Body of pancreas (tissue), 4 donors: ENCODE measurements at places on chromosomes 1 and 21.
A peak's percentile ranks its signal among the peaks of the same experiment; 100 is the strongest.

DNA sequence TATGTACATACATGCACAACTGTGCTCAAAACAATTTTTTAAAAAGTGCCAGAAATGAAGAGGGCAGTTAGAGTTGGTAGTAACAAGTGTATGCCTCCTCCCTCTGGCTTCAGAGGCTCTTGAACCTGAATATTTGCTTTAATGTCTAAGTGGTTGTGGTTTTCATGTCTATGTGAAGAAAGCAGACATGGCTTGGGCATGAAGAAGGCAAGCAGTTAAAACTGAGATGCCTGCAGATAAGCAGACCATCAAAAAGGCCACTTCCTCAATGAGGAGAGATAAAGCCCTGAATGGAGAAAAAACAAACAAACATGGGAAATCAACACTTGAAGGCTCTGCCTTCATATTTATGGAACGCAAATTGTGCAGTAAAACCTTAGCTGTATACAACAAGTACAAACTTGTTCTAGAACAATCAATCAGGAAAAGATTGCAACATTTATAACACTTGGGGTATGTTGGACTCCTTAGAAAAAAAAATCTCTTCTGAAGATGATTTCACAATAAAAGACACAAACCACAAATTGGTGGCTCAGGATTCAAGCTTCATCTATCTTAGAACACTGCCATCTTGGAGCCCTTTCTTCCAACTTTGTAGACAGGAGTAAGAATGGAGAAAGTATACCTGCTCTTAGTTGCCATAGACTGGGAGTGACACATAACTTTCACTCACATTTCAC is 52.7 kb upstream of the PLA2G4A start:
- DNase-seq, result no peak

DNA sequence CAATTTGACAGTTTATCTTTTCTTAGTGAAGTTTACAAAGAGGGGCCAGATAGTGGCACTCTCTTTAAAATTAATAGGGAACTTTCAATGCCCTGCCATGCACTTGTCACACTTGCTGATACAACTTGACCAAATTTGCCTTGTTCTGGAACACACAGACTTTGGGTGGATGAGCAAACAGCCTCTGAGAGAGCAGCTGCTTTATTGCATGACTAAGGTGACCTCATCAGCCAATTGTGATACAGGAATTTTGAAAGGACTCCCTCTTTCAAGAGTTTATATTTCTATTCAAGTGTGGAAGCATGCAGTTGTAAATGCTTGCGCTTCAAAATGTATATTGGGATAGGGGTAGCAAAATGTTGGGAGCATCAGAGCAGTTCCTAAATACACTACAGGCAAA is 2.1 kb upstream of the RGS1 start:
- DNase-seq, result no peak

- DNase-seq, result no peak
Measured at GRCh38 chr1:30984165-30984889, 75.8 kb upstream of the SDC3 start.

- no peak for DNase-seq
Measured at GRCh38 chr1:213014642-213015041, 1.0 kb downstream of the ANGEL2 start.

DNA sequence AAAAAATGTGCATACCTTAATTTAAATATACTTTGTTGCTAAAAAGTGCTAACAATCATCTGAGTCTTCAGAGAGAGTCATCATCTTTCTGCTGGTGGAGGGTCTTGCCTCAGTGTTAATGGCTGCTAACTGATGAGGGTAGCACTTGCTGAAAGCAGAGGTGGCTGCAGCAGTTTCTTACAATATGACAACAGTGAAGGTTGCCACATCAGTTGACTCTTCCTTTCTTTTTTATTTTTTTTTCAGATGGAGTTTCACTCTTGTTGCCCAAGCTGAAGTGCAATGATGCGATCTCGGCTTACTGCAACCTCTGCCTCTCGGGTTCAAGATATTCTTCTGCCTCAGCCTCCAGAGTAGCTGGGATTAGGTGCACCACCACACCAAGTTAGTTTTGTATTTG is 2.6 kb upstream of the CFAP45 start:
- DNase-seq, result no peak

GRCh38 chr1:21324368-21325141 is 34.3 kb upstream of the ECE1 start:
- DNase-seq, result peak; percentile 88

- no peak for DNase-seq
Measured at GRCh38 chr1:26772687-26773086, 15.1 kb upstream of the PIGV start.

- DNase-seq, result no peak
Measured at GRCh38 chr1:59892841-59893811, 33.4 kb downstream of the CYP2J2 start.

- DNase-seq, result no peak
Measured at GRCh38 chr21:36075171-36075570, 5.3 kb downstream of the CBR1 start.

- DNase-seq, result no peak
Measured at GRCh38 chr1:65946376-65946775, 153.7 kb downstream of the PDE4B start.

GRCh38 chr1:1020000-1020404 is at the start of gene AGRN:
Gene AGRN (plus strand): TSS chr1:1020120. CDS start chr1:1020173, 53 bp downstream.
- peak; percentile 59 for DNase-seq

DNA sequence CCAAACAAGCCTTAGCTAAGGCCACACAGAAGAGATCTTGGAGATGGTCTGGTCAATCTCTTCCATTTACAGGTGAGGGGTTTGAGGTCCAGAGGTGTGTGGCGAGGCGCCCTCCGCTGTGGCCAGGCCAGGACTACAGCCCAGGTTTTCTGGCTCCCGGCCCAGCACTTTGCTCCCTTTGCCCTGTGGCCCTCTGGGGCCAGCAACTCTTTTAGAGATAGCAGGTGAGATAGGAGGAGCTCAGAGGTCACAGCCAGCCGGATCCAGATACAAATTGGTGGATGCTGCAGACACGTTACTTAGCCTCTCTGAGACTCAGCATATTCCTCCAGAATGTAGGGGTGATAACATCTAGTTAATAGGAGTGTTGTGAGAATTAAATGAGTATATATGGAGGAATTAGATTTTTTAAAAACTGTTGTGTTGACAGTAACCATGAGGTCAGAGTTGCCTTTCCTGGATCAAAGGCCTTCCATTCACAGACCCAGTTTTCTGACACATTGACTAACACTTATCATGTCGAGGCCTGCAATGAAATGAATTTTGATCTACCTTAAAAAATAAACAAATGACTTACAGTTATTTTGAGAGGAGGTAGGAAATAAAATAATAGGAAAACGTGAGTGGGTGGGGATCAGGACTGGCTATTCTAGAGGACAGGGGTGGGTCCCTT is 16.6 kb downstream of the TEX35 start:
- no peak for DNase-seq

- DNase-seq, result no peak
Measured at GRCh38 chr21:15729346-15729673, 472 bp upstream of the USP25 start.

GRCh38 chr1:86953167-86953566 is 38.7 kb downstream of the HS2ST1 start:
- no peak for DNase-seq

DNA sequence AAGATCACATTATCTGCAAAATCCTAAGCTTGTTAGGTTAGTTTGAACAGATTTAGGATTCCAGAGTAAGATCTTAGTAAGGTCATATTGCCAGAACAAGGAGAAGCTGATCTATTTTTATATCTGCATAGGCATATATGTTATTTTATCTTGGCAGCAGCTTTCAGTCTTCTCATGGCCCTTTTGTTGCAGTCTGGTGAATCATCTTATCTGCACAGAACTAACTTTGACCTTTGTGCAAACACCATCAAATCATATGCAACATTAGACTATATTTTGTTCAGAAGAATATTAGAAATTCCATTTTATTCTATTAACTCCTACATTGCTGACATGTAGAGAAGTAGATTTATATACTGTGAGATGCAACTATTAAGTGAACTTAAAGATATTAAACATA is 107.3 kb downstream of the CLEC20A start:
- DNase-seq, result no peak

- DNase-seq, result no peak
Measured at GRCh38 chr1:27557596-27558340, 46.2 kb downstream of the AHDC1 start.

DNA sequence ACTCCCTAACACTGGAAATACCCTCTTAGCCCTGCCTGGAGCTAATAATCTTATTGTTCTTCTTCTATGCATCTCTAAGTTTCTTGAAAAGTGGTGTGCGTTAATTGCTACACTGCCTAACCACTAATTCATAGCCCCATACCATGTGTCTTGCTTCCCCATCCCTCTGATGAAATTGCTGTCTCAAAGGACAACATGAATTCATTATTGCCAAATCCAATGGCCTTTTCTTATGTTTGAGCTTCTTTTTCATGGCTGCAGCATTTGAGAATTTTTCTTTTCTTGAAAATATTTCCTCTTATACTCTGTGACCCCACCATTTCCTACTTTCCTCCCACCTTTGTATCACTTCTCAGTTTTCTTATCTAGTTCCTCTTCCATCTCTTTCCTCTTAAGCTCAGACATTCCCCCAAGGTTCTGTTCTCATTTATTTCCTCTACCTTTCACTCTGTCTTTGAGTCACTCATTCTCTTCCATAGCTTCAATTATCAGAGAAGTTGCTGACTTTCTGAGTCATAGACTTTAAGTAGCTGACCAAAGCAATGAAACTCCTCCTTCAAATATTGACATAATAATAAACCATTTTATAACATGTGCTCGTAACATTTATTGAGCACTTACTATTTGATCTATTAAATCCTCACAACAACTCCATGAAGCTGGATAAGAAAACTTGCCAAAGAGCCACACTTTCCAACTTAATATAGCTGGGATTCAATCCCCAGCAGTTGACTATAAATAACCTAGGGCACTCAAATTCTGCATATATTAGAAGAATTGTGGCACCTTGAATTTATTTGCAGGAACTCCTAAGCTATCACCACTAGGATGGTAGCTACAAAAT is 35.5 kb upstream of the ATP6V1G3 start:
- DNase-seq, result no peak

DNA sequence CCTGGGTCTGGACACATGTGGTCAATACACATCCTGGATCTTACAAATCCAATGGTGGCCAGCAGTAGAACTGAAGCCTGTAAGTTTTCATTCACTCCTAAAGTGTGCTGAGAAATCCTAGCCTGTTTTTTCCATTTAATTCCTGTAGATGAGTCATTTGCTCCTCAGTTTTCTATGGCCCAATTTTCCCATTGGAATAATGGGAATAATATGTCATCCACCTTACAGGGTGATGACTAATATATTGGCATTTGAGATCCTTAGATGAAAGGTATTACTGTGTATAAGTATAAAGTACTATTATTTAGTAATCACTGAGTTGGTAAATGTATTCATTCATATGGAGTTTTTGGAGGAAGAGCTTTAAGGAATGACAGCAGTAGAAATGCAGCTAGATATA is 89.7 kb upstream of the ADAR start:
- DNase-seq, result no peak

DNA sequence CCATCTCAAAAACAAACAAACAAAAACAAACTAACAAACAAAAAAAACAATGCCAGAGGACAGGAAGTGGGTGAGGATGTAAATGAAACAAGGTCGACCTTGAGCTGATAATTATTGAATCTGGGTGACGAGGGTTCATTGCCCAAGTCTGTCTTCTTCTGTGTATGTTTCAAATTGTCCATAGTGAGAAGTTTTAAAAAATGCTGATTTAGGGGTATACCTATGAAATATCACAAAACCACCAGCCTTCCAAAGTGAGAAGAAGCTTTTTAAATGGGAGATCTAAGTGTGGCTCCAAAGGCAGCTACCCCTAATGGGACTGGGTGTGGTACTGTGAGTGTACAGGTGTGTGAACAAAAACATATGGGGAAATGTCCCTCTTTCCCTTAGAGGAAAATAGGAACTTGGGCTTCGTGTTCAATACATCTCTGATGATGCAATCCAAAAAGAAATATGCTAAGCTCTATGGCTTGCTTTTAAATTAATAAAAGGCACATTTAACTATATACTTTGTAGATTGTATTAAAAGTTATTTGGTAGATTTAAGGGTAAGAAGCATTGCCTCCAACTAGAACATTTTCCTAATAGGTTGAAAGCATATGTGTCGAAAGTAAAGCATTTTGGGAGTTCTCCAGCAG is 33.1 kb upstream of the VPS26C start:
- DNase-seq, result no peak

DNA sequence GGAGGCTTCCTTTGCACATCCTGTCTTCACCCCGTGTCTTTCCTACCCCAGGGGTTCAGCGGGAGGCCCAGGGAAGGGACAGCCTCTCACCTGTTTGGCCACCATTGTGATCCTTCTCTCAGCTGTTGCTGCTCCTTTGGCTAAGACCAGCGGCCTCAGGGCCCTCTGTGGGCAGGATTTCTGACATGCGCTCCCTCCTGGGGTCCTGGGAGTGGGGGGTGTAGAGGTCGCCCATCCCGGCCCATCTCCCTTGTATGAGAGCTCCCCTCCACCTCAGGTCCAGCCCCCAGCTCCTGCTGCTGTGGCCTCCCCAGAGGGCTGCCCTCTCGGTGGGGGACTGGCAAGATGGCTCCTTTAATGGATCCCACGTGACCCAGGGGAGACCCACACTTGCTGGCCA is 120.5 kb downstream of the PRDM2 start:
- DNase-seq, result no peak

GRCh38 chr21:24423546-24423945 is 1183.7 kb downstream of the MRPL39 start:
- DNase-seq, result no peak

GRCh38 chr1:62012836-62013235 is 181.8 kb upstream of the L1TD1 start:
- DNase-seq, result peak; percentile 4

DNA sequence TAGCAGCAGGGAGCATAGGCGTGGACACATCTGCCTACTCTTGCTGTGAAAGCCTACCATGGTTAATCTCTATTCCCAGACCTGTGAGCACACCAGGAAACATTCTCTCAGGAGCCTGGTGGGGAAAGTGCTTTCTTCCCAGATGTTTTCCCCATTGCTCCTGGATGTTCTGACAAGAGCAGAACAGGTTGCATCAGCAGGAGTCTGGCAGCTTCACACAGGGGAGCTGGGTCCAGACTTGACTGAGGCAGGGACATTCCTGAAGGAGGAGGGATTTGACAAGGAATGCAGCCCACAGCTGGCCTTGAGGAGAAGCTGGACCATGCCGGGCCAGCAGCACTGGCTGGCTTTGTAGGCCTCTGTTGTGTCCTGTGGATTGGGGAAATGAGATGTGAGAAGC is 21.0 kb upstream of the ARTN start:
- DNase-seq, result no peak

DNA sequence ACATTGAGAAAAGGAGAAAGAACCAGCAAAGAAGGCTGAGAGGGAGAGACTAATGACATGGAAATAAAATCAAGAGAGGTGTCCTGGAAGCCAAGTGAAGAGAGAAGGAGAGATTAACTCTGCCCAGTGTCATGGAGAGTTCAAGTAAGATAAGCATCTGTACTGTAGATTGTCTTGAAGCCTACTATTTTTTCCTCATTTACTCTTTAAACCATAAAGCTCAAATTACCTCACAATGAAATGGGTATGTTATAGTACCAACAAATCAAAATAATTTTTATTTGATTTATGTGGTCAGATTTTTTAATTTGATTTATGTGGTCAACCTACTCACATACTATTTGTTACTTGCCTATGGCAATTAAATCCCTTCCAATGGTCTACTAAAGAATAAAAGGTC is 5.2 kb upstream of the PALMD start:
- DNase-seq, result no peak
